HS-5 (cell line): ENCODE measurements at places on chromosomes 3 and 15.

DNA sequence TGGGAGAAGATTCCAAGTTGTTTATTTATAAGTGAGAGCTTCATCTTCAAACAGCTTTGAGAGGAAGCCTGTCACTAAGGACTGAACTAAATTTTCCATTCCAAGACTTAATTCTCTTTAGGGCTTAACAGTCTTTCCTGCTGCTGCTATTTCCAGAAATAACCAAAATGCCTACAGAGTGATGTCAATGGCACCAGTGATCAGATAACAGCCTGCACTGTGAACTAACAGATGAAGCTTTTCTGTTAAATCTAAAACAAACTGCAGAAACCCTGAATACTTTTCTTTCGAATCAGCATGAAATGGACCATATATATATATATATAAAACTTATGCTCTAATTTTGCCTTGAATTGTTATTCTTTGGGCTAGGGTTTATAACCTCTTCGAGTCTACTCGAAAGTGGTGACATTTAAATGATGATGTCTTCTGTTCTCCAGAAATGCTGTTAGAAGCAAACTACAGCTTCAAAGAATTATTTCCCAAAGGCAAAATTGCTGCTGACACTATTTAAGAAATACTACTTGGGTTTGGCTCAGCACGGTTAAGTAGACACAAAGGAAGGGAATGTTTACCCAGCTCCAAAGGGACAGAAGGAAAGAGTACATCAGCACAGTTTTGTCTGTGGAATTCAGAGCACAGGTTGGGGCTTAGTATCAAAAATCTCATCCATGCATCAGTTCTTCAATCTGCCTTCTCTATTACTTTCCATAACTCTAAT lies 238.5 kb upstream of the LRRN1 start:
- no peak for DNase-seq

DNA sequence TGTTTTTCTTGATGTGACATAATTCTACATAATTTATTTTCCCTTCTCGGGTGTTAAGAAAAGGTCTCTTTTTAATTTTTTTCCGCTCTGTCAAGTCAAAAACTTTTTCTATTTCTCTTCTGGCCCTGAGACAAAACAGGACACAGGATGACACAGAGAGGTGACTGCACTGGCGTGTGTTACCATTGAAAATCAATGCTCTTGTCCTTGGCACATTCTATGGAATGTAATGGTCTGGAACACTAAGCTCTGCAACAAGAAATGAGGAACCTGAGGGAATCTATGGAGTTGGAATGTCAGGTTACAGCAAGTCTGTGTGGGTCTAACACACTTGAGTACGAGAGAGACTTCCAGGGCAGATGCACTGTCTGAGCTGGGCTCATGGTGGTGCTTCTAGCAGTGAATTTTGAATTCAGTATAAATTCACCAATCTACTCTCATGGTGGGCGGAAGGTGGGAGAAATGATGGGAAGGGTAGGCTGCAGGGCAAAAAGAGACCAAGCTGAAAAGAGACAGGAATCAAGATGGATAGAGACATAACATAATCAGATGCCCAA lies 508.3 kb downstream of the TUSC7 start:
- DNase-seq, result no peak

DNA sequence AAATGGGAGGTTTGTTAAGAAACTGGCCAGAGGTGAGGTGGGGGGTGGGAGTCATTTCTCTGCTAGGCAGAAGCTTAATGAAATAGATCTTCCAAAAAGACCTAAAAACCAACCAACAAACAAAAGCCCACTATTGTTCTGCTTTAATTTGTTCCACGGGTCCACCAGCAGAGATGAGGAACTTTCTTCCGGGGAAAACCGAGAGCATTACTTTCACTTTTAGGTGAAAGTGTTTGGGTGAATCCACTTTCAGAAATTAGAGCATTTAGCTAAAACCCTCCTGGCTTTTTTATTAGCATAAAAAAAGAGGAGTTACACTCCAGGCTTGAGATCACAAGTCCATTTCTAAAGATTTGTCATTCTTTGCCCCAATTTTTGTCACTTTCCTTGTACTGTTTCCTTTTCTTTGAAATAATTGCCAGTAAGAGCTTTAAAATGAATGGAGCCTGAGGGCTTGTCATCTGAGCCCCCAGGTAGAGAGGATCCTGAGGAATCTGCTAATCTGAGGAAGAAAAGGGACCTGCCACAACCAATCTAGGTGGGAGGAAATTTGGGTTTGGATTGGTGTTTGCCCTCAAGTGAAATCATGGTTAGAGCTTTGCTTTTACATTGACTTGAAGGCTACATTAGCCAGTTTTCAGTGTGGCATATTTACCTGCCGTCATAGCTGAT lies 667.6 kb downstream of the NAALADL2 start:
- DNase-seq, result no peak

DNA sequence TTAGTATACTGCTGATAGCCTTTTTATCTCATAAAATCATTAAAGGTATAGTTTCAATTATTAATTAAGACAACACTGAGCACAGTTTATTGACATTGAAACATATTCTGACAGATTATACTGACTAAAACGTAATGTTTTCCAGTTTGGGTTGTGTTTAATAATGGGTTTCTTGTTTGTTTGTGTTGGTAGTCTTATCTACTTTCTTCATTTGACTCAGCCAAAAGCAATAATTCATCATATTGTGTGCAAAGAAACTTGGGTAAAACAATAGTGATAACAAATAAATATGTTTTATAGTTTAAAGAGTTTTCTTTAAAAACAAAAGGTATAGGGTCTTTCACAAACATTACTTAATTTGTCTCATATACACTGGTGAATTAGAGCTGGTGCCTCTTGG lies 629.2 kb upstream of the AGTR1 start:
- no peak for DNase-seq

GRCh38 chr3:188417766-188418165 lies 263.8 kb downstream of the LPP start:
- no peak for DNase-seq

DNA sequence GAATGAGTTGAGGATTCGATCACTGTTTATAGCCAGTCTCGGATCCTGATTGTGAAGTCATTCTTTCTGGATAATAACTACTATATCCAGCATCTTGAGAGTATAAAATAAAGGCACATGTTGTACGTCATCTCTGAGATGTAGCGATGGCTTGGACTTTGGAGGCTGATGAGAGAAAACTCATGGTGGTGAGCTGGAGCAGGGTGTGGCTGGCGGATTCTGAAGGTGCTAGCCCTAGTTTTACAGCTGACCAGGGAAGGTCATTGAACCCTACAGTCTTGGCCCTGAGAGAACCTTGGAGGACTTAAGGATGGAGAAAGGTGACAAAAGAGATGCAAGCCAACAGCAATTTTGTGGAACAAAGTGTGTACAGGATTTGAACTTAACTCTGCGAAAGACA lies 153.8 kb downstream of the IGF1R start:
- no peak for DNase-seq

- DNase-seq, result no peak
Measured at GRCh38 chr3:58353722-58354553, 21.2 kb downstream of the PXK start.

- no peak for DNase-seq
Measured at GRCh38 chr3:56304069-56304468, 164.2 kb downstream of the ERC2 start.

DNA sequence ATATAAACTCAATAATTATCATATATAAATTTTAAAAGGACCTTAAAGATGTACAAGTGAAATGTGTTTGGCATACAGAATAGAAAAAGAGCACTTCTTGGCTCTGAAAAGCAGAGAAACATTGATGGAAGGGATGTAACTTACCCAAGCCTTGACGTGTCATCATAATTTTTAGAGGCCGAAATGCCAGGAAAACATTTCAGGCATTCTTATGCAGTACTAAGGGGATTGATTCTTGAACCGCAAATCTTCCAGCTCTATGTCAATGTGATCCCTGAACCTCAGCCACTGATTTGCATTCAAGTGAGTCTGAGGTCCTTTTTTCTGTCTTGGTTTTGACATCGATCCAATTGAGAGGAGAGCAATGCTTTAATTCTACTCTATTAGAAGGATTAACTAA lies 97.8 kb downstream of the CLDN1 start:
- DNase-seq, result no peak

GRCh38 chr15:86538141-86538540 lies 458.5 kb downstream of the AGBL1 start:
- DNase-seq, result no peak

- DNase-seq, result no peak
Measured at GRCh38 chr3:76479161-76479650, 560.7 kb upstream of the ROBO2 start.

- no peak for DNase-seq
Measured at GRCh38 chr3:153399636-153400035, 237.6 kb downstream of the RAP2B start.

- DNase-seq, result peak; percentile 5
Measured at GRCh38 chr3:22779737-22780136, 423.4 kb upstream of the UBE2E2 start.

DNA sequence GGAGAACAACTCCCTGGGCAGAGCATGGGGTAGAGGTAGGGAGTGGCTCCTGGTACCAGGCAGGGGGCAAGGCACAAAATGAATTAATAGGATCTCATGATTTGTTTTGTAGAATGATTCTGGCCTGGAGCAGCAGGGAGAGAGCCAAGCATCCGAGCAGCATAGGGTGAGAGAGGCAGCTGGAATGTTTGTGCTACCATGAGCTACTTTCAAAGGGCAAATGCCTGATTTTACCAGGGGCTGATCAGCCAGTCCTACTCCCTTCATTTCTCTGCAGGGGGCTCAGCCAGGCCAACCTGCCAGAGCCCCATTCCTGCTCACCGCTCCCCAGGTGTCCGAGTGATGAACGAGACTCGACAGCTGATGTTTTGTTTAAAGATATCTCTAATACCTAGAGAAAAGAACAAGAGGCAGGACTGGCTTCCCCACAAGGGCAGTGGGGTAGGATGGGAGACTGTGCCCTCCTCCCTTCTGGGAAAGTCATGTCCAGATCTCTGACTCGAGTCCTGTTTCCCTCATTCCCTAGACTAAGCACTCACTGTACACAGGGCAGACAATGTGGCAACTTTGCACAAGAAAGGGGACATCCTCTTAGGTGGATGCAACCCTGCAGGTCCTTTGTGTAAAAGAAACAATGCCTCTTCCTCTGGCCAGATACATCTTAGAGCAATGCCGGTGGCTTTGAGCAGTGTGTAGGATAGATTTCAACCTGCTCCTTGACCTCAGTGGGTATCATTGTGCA lies 12.9 kb downstream of the DUOX2 start:
- DNase-seq, result no peak

- no peak for DNase-seq
Measured at GRCh38 chr3:98839846-98840245, 61.6 kb downstream of the DCBLD2 start.

- DNase-seq, result no peak
Measured at GRCh38 chr3:16529264-16529663, 15.8 kb upstream of the RFTN1 start.

- DNase-seq, result no peak
Measured at GRCh38 chr3:53834429-53835095, 11.7 kb downstream of the CHDH start.

DNA sequence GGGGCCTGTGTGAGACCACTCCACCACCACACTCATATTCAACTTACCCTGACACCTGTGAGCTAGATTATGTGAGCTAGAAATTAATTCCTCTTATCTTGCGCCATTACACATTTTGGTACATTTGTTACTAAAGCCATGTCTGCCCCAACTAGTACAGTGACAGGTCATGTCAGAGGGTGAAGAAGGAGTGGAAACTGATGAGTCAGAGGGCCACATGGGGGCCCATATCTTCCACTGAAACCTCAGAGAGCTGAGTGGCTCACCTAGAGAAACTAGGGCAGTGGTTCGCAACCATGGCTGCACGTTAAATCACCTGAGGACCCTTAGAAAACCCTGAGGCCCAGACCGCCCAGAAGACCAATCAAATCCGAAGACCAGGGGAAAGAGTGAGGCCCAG lies 15.7 kb upstream of the MEF2A start:
- DNase-seq, result no peak

DNA sequence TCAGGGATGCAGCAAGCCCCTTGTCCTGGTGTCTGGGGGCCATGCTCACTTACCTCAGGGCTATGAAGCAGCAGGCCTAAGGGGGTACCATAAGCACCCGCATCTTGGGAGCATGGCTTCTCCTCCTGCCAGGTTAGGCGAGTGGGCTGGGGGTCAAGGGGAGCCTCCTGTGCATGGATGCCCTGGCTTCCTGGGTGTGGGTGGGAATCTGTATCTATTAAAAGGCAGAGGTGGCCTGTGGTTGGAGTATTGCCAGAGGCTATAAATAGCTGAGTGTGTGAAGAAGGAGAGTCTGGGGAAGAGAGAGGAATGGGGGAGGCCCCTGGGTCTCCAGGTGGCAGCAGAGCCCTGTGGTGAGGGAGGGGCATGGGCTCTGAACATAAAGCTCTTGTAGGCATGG lies 19.5 kb downstream of the ACVR2B start:
- DNase-seq, result no peak

DNA sequence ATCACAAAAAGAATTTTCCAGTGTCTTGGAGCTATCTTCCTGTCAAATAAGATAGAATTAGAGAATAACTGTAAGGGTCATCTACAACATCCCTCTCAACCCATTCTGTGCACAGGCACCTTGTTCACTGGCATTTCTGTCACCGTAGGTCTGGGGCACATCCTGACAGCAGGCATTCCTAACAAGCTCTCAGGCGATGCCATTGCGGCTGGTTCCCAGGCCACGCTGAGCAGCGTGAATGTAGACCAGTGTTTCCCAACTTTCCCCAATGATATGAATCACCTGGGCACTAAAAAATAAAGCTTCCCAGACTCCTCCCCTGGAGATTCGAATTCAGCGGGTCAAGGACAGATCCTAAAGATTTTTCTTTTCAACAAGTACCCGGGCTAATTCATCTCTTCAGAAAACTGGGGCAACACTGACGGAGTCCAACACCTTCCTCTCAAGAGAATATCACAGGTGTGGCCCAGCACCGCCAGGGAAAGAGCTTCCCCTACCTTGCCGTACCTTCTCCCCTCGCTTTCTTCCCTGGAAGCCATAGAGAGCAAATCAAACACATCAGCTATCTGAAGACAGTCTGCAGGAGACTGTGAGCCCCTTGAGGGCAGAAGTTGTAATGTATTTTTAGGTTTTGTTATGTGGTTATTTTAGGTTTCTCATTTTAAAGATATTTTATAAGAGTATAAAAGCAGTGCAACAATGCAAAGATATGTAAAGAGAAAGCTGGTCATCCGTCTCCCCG lies 143.4 kb downstream of the LIPC start:
- no peak for DNase-seq

GRCh38 chr15:73650416-73651126 lies 17.4 kb upstream of the NPTN start:
- no peak for DNase-seq

- DNase-seq, result no peak
Measured at GRCh38 chr3:5332270-5332956, 144.9 kb downstream of the EDEM1 start.

DNA sequence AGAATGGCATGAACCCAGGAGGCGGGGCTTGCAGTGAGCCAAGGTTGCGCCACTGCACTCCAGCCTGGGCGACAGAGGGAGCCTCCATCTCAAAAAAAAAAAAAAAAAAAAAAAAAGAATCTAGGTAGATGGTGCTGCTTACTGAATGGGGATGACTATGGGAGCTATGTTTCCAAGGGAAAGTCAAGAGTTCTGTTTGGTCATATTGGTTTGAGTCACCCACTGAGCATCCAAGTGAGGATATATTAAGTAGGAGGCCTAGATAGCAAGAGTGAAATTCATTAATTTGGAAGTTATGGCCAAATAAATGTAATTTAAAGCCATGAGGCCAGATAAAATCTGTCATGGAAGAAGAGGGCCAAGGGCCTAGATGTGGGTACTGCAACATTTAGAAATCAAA lies 9.0 kb upstream of the UACA start:
- no peak for DNase-seq
